Right hindlimb (tissue), 1 donor: ENCODE measurements at places on chromosomes 7 and 10.

GRCh38 chr7:140074780-140075179, 12.0 kb upstream of the PARP12 start:
- no peak for DNase-seq

DNA sequence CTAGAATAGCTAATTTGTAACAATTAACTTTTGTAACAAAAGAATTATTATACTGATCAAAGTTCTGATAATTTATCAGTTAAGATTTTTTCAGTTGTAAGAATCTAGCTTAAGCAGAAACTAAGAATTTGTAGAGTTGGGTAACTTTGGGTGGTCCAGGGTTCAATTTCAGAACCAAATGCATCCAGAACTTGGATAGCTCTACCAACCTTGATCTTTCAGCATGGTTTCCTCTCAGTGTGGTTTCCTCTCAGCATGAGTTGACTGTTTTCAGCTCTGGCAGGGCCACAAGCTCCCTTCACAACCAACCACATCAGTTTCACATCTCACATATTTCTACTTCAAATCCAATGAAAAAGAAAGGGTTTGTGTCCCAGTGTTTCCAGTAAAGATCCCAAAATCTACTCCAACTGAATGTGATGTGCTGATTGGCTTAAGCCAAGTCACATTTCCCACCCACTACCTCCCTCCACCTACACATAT, 3.3 kb upstream of the FAS start:
- DNase-seq, result no peak

DNA sequence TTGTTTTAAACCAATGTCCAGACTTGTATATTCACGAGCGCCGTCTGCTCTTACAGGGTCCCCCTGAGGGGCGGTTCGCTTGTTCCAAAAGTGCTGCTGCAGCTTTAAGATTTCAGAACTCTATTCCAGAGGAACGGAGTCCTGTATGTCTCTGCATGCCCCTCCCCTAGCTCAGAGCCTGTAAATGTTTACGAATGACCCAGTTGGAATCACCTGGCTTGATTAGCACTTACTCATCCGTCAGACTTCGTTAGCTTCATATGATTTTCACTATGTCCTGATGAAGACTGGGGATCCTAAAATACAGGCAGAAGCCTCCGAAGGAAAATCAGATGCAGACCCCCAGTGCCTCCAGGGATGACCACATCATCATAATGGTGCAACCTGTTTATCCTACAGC, 4.5 kb upstream of the CHST15 start:
- no peak for DNase-seq

DNA sequence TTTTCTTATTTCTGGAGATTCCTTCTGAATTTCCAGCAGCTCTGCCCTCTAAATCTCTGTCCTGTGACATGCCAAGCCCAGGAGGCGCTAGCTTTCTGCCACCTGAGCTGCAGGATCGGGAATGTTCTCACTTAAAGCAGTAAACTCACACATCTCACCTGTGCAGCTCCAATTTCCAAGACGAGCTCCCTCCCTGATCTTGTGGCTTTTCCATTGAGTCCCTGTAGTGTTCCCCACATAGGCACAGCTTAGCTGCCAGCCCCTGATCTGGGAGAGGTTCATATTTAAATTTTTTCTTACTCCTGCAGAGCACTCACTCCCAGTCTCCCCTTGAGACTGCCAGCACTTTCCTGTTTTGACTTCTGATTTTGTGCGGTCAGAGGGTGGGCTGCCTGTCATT, 479.3 kb downstream of the GLRX3 start:
- no peak for DNase-seq

- no peak for DNase-seq
Observed at GRCh38 chr10:30062582-30062981, 3.2 kb upstream of the JCAD start.

DNA sequence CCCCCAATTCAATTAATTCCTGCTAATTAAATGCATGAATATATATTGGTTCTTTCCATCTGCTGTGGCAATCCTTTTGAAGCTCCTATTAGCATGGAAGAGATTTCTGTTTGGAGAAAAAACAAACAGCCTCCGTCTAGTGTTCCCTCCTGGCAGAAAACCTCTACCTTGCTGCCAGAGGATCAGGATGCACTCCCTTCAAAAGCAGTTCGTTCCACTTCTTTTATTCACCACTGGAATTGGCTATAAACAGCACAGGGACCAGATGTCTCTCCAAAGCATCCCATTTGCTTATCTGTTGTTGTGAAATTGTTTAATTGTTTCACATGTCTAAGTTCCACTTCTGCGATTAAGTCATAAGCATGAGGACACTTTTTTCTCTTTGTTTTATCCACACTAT, 77.8 kb upstream of the PTN start:
- DNase-seq, result peak; percentile 30

DNA sequence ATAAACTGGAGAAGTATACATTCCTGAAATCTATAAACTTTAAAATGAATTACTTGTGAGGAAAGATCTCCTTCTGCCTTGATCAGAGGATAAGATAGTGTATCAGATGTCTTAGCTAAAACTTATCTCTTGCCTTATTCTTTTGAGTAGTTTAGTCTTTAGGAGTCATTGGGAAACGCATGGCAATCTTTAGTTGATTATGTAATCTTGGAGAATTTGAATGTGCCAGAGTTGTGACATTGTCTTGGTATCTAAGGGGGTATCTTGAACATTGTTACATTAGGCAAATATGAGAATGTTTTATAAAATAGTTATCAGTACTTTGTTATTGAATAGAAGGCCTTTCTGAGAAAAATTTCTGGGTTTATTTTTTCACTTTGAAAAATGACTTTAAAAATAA, 61.6 kb upstream of the ADRA2A start:
- no peak for DNase-seq

GRCh38 chr10:343231-344220, 208.3 kb downstream of the ZMYND11 start:
- no peak for DNase-seq

GRCh38 chr7:87497482-87497881, 22.0 kb upstream of the ABCB4 start:
- DNase-seq, result no peak

DNA sequence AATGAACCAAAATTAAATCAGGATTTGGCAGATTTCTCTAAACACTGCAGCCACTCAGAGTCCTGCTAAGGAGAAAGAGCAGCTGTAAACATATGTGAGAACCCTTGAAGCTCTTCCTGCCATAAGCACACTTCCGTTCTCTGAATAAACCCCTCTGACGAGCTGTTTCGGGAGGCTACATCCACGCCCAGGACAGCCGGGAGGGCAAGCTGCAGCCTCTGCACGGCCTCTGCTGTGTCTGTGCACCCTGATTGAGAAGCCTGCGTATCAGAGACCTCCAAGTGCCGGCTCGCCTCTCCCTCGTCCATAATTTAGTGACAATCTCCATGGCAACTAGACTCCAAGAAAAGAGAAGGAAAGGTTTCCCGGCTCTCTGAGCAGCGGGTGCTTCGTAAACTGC, 114.4 kb downstream of the PTPRN2 start:
- peak; percentile 65 for DNase-seq

GRCh38 chr10:57992321-57993077, 275.2 kb downstream of the IPMK start:
- DNase-seq, result no peak

DNA sequence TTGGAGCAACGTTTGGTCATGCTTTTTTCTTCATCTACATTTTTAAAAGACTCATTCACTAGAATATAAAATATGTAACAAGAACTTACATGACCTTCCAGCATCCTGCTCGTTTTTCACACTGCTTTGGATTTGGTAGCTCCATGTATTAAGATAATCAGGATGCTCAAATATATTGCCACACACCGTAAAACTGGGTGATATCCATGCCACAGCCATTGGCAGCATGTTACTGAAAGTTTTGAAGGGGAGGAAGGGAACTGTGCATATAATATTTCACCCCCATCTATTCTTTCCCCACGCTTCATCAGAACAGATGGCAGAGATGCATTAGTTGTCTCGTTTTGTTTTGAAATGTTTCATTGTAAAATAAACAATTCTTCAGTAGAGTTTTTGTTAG, 158.2 kb downstream of the RNLS start:
- no peak for DNase-seq

DNA sequence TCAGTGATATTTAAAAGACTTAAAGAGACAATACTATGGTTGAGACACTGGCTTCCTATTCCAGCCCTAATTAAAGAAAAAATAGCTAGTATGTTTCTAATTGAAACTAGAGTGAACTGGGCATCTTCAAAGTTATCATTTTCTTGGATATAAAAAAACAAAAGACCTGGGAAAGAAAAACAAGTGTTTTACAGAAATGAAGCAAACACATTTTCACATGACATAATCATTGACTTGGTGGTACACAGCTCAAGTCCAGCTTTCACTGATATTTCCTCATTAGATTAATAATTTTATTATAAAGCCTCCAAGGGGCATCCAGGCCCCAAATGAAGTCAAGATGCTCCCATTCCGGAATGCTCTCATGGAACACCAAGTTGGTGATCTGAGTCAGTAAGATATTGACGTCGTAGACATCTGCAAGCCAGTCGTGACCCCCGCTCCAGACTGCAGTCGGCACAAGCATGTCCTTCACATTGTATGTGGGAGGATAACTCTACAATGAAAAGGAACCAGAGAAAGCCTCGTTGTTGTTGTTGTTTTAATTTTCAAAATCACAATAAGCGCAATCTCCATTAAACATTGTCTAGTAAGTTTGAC, 7.5 kb upstream of the CH25H start:
- no peak for DNase-seq

GRCh38 chr10:129777687-129778086, 186.4 kb downstream of the EBF3 start:
- no peak for DNase-seq

DNA sequence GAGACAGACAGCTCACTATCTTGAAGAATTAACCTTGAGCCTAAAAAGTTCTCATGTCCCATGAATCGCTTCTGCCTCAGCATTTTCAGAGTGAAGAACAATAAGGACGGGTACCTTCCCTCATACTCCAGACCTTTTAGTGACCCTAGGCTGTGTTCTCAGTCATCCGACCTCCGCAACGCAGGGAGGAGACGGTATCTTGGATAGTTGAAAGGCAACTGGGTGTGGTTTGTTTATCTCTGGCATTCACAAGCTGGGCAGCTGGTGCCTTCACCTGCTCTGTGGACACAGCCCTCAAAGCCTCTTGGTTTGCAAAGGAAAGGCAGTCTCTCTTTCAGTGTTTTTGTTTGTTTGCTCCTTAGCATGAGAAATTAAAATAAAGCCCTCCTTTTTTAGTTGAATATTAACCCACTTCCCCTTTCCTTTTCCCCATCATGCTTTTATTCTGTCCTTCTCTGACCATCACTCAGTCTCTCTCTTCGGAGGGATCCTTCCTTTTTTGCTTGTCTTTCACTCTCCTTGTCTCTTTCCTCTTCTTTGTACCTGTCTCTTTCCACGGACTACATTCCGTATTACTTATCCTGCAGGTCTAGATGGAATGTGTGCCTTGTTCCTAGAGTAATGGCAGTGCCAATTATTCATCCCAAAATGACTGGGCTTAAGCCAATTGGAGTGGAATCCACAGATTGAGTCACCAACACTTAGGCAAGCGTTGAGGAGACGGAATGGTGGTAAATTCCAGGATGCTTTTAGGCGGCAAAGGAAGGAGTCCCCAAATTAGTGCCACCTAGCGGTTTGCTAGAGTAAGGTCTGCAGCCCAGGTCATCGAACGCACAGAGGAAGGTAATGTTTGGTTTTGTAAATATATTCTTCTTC, 45.8 kb downstream of the PRR15 start:
- DNase-seq, result no peak

- peak; percentile 88 for DNase-seq
Observed at GRCh38 chr10:63115732-63116383, 17.3 kb upstream of the NRBF2 start.

GRCh38 chr7:45036796-45037195, 36.8 kb downstream of the CCM2 start:
- no peak for DNase-seq

GRCh38 chr10:86344281-86344680, 22.3 kb downstream of the GRID1 start:
- DNase-seq, result no peak

DNA sequence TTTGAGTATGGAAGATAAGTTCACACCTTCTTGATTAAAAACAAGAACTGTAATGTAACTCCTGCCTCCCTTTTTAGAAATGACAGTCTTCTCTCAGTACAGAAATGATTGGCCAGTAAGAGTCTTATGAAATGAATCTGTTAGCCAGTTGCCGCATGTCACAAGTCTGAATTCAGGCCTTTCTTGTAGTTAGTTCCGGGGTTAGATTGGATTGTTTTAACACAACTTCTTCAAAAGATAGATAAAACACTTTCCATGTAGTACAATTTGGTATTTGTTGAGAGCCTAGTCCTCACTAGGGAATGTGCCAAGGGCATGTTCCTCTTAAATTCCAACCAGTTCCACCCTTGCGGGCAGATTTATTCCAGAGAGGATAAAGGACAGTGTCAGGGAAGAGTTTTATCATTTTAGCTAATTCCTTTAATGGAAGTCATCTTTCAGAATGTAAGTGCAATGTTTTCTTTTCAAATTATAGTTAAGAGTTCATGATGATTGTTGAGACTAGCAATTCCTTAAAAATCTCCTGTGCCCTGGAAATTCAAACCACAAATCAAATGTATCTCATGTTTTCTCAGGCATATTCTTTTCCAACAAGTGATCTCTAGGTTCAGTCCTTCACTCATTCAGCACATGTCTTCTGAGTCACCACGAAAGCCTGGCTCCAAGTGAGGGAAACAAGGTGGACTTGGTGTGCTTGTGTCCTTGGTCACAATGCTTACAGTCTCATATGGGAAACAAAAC, 4.1 kb downstream of the FHIP2A start:
- DNase-seq, result no peak

DNA sequence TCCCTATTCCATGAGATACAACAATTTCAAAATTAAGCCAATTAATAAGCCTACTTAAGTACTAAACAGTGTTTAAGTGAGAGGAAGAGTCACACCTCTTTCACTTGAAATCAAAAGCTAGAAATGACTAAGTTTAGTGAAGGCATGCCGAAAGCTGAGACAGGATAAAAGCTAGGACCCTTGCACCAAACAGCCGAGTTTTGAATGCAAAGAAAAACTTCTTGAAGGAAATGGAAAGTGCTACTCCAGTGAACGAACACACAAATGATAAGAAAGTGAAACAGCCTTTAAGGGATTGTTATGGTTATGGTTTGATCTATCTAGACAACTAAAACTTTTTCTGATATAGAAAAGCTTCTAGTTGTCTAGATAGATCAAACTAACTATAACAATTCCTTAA, 135.4 kb upstream of the KMT2E start:
- no peak for DNase-seq

- DNase-seq, result no peak
Observed at GRCh38 chr7:139571651-139572050, 48.2 kb downstream of the CLEC2L start.

GRCh38 chr7:20776942-20777341, 9.7 kb downstream of the SP8 start:
- DNase-seq, result no peak
